ENCODE measurements at places on chromosomes 4 and X.

DNA sequence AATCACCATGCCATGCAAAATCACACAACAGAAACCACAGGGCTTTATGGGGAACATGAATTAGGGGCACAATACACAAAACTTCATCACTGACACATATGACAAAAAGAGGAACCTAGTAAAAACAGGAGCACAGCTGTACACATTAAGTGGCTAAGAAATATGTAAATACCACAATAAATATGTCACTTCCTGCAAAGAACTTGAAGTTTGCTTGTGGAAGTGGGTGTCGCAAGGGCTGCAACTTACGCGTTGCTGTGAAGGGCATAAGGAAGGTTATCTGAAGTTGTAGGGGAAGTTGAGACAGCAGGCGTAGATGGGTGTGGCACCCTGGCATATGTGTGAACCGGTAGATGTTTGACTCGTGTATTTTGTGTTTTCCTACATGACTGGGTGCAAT, 42.4 kb downstream of the CLCN4 start:
- DNase-seq, result no peak

GRCh38 chr4:165606465-165607205, 227.8 kb downstream of the CPE start:
- no peak for DNase-seq

GRCh38 chrX:31021537-31021936, 50.3 kb downstream of the FTHL17 start:
- no peak for DNase-seq

DNA sequence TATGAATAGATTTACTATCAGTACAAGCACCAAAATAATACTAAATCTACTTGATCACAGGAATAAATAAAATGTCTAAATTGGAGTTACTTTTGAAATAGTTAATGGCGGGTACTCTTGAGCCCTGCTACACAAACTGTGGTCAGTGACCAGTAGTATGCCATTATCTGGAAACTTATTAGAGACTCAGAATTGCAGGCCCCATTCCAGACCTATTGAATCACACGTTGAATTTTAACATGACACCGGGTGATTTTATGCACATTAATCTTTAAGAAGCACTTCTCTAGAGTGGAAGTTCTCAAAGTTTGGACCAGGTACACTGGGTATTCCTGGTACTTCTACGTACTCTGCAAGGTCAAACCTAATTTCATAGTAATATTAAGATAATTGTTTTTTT, 660.0 kb upstream of the POU3F4 start:
- DNase-seq, result no peak

GRCh38 chr4:169293343-169294176, 22.8 kb upstream of the SH3RF1 start:
- DNase-seq, result no peak

- no peak for DNase-seq
Observed at GRCh38 chr4:136858903-136859302, 673.4 kb downstream of the PCDH18 start.

- DNase-seq, result no peak
Observed at GRCh38 chrX:19291086-19291485, 52.6 kb upstream of the PDHA1 start.

- DNase-seq, result no peak
Observed at GRCh38 chr4:95293014-95293413, 255.8 kb downstream of the UNC5C start.

DNA sequence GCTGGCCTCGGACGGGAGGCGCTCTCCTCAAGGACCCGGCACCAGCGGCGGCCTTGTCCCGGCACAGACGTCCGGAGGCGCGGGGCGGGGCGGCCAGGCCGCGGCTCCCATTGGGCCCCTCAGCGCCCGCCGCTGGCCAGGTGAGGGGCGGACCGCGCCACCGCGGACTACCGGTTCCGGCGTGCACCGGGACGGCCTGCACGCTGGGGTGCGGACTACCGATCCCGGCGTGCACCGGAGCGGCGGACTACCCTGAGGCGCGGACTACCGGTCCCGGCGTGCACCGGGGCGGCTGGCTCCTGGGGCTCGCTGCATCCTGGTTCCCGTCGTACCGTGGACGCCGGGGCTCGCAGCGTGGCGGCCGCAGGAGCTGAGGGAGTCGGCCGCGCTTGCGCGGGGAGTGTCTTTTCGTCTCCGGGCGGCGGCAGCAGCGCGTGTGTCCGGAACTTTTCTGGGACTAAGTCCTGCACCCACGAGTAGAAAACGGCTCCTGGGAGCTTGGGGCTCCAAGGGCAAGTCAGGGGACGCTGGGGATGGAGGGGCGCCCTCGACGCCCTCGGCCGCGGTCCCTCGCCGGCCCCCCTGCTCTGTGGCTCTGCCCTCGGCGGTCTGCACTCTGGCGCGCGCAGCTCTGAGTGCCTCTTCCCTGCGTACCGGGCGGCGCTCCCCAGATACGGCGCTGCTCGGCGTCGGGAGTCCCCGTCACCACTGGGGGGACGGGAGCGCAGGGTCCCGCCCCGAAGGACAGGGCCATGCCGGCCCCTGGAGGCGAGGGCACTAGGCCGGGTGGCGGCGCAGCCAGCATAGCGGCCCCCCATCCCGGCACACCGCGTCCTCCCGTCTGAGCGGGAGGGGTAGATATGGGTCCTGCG, at the start of gene LETM1:
LETM1 (minus strand) TSS at position 86 of the 872 bp plus-strand sequence. CDS start 206 bp downstream, outside the sequence.
- peak; percentile 75 for DNase-seq

DNA sequence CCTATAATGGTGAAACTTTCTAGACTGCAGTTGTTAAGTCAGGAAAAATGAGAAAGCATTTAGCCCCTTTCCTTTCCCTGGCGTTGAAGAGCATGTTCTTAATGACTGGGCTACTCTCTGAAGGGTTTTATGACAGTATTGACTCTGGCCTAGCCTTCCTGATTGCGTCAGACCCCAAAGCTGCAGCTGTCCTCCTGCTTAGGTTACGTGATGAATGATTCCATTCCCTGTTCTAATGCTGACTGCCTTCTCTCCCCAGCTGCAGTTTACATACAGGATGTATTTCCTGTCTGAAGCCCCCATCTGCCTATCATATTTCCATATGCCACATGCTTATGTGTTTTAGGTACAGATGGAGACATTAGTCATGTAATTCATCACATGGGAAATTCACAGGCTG, 105.8 kb upstream of the EGFL6 start:
- DNase-seq, result no peak

DNA sequence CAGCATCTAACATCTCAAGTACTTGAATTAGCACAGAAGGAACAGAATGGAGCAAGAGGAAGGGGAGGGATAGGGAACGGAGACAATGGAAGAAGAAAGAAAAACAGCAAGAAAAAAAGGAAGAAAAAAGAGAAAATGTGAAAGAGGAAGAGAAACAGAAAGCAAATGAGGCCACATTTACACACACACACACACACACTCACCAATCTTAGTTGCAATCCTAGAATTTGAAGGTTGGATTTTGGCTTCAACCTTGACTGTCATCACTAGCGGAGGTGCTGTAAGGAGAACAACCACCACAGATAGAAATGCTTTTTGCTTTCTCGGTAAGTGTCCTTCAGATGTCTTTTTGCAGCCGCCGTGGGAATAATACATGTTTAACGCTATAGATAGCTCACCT, 327.1 kb upstream of the NWD2 start:
- no peak for DNase-seq

DNA sequence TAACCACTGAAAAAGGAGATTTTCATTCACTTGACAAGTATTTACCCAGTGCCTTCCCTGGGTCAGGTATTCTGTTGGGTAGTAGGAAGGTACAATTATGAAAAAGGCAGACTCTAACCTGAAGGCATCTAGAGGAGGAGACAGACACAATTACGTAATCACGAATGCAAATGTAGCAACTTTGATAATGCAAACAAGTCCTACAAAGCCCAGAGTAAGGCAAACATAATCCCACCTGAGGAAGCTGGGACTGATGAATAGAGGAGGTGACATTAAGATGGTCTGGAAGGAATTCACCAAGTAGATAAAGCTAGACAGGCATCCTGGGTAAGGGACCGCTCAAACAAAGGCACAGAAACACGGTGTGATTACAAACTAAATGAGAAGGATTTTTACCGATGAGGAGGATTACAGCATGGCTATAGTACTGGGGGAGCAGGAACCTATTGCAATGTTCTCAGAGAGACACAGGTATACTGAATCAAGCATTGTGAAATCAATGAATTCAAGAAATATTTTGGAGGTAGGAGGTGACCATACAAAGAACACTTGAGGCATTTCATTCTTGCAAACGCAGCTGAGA, 37.1 kb downstream of the TMEM150C start:
- DNase-seq, result no peak

GRCh38 chrX:73214426-73215094, at the start of gene NAP1L2:
NAP1L2 (minus strand) TSS chrX:73214851; CDS start chrX:73214492, 359 bp downstream.
- no peak for DNase-seq

DNA sequence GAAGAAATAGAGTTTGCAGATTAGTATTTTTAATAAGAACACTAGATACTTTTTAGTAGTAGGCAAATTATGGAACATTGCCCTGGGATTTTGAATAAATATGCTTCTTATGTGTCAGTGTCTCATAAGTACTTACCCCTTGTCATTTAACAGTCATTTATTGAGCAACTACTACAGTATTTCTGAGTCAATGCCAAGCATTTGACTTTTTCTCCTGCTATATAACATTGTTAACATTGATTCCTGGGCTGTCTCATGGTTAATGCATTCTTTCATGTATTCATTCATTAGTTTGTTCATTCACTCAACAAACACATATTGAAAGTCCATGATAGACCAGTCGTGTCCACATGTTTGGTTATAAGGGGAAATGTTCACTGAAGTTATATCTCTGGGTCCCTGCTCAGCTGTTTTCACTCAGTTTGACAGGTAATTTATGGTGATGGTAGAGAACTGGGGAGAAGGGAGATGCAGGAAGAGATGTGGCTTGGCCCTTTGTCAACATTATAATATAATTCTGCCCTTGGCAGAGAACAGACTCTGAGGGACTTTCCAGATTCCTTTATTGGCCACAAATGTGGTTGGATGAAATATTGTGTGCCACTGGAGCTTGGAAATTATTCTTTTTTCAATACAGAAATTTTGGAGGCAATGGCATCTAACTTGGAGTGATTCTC, 49.8 kb downstream of the OSTC start:
- DNase-seq, result no peak

GRCh38 chrX:53263597-53264094, 17.7 kb downstream of the IQSEC2 start:
- DNase-seq, result no peak

DNA sequence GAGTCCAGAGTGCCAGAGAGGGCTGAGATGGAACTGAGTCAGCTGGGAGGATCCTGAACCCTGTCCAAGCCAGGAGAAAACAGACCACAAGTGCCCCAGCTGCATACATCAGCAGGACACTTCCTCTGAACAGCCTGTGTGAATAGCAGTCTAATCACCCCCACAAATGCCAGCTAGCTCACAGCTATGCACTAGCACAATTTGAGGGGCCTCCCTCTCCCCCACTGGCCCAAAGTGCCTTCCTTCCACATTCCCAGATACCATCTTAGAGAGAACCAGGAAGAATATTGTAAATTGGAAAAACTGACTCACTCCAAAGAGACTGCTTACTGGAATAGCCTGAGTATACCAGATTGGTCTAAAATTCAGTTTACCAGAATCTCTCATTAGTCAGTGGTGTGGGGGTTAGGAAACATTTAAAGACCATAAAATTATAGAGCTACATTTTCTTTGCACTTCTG, 292.6 kb upstream of the KLF3 start:
- DNase-seq, result no peak

DNA sequence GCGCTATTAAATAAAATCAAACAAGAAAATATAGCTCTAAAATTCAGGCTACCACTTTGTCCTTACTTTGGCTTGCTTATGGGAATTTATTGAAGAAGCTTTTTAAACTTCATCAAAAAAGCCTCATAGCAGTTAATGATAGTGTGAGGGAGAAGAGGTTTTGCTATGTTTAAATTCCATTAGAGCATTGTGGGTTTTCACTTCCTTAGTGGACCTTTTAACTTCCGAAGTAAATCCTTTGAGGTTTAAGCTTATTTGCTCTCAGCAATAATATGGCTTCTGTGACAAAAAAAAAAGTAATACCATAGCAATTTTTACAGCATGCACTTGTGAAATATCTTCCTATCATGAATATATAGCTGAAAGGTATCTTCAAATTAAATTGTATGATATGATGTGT, 120.2 kb upstream of the NDST4 start:
- no peak for DNase-seq

DNA sequence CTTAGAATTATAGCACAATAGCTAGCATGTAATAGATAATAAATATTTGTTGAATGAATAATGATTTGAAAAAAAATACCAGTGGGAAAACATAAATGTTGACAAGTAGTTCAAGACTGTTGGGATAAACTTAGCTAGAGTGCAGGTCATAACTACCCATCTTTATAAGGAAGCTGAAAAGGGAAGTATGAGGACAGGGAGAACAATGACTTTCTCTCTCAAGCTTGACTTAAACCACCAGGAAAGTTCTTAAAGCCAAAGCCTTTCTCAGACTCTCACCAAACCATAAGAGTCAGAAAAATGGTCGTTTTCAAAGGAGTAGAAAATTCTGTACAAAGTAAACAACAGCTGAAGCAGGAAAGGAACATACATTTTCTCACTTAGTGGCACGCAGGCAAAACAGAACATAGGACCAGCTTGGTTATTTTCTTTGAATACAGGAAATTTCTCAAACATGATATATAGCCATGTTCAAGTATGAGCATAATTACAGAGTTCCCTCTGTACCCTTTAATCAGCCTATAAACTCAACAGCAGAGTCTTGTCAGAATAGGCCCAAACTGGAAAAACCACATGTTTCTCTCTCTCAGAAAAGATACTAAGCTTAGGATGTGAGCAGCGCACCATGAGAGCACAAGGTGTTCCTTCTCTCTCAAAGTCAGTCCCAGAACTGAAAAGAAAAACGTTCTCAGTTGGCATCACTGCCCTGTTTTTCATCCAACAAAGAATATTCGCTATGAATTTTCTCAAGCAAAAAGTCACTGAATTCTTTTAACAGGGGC, 28.7 kb downstream of the MAPK10 start:
- DNase-seq, result no peak

DNA sequence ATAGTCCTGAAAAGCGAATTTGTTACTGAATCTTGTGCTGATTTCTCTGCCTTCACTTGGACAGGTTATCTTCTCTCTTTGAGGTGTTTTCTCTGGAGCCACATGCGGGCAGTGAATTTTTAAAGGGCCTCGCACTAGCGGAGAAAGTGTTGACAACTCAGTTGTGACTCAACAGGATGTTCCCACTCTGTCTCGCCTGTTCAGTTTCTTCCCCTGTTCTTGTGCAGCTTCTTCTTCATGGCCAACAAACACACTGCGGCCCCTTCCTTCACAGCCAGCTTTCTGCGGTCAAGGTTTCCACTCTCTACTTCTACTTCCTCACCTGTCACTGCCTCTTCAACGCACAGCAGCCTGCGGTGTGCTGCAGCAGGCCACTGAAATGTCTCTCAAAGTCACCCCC, 1.1 kb upstream of the SHROOM4 start:
- DNase-seq, result no peak

- DNase-seq, result no peak
Observed at GRCh38 chr4:124783847-124784246, 71.3 kb upstream of the ANKRD50 start.

- no peak for DNase-seq
Observed at GRCh38 chr4:139865537-139865936, 199.9 kb downstream of the MGST2 start.

- DNase-seq, result no peak
Observed at GRCh38 chr4:128163177-128164117, 102.3 kb downstream of the LARP1B start.

- DNase-seq, result no peak
Observed at GRCh38 chr4:578451-579443, 2.7 kb upstream of the TMEM271 start.

All from effector CD8-positive, alpha-beta T cell (primary cell).